ENCODE measurements at places on chromosomes 2 and 18. TPM values are rescaled to one million over a fixed set of nuclear protein-coding genes. Genes with fewer than 3 reads are reported as not detected.

DNA sequence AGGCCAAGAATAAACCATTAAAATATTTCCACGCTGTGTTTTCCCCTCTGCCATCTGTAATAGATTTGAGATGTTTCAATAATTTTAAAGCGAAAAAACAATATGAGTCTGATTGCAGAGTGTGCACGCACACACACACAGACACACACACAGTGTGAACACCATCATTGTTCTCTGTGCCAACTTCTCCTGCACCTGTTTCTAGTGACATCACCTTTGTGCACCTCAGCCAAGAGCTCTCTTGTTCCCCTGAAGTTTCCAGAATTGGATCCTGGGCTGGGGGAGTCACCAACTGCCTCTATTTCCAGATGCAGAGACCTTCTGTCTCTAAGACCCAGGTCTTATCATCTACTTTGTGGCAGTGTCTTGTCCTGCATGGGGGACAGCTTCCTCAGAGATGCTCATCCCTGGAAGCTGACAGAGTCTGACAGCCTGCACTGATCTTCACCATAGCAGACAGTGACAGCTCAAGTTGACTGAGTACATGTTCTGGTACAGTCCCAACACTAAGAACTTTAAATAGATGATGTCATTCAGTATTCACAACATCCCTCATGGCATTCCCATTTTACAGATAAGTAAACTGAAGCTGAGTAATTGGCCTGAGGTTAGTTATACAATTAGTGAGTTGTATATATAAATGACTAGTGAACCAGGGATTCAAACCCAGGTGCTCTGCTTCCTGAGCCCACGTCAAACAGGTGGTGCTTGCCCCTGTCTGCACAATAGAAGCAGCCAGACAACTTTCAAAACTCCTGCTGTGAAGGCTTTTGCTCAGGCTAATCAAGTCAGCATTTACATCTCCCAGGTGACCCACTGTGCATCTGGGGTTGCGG is 39.4 kb downstream of the ACOXL start:
- DNase-seq, result no peak
- H3K27me3 ChIP-seq, result no peaks in the 10 kb centered on the region
- no peak overlapping the region for H3K27ac ChIP-seq
- no peak overlapping the region for H3K4me3 ChIP-seq
- peaks cover 9% of the 10 kb centered on the region for H3K4me1 ChIP-seq
- H3K36me3 ChIP-seq, result no peaks in the 10 kb centered on the region

DNA sequence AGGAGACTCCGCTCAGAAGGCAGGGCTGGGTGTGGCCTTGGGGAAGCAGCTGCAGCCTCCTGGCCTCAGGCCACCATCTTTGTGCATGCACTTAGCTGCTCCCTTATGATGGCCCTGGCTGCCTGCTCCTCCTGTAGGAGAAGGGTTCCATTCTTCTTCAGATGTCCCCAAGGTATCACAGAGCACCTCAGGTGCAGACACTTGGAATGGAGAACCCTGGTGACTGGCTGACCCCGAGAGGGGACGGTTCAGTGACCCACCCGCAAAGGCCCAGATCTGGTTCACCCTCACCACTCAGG is 9.6 kb downstream of the GPAT2 start:
- H3K36me3 ChIP-seq, result no peaks in the 10 kb centered on the region
- no peak overlapping the region for H3K4me3 ChIP-seq
- no peak for DNase-seq
- peak overlapping the region; percentile 57 for H3K27ac ChIP-seq
- peaks cover 3% of the 10 kb centered on the region for H3K4me1 ChIP-seq

GRCh38 chr2:10757814-10758286 is 36.4 kb downstream of the ATP6V1C2 start:
- no peak overlapping the region for H3K4me3 ChIP-seq
- H3K4me1 ChIP-seq, result peaks cover under 1% of the 10 kb centered on the region
- no peak for DNase-seq
- no peaks in the 10 kb centered on the region for H3K27me3 ChIP-seq
- no peaks in the 10 kb centered on the region for H3K36me3 ChIP-seq

DNA sequence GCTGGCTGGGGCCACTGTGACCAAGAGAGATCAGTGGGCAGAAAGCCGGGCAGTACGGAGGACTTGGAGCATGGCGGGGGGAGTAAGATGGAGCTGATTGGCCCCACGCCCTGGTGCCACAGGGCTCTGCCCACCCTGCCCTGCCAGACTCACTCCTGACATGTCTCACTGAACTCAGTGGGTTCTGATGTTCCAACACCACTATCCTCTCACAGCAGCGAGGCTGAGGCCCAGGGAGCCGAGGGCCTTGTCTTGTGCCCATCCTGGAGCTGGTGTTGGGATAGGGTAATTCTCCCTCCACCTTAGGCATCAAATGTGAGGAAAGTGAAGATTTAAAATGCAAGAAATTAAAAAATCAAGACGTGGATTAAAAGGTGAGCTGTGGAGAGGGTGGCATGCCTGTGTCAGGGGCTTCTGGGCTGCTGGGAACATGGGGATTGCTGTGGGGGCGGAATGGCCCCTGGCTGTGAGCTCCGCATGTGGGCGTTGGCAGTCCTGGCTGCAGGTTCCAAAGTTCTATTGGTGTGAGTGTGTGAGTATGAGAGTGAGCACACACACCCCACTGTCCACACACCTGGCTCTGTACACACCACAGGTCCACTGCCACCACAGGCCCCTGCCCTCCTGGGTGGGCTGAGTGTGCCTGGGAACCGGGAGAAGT is 283.5 kb upstream of the HS6ST1 start:
- H3K4me1 ChIP-seq, result peaks cover 9% of the 10 kb centered on the region
- no peak overlapping the region for H3K4me3 ChIP-seq
- H3K27me3 ChIP-seq, result no peaks in the 10 kb centered on the region
- H3K36me3 ChIP-seq, result no peaks in the 10 kb centered on the region

GRCh38 chr2:72770879-72771461 is 54.9 kb downstream of the EXOC6B start:
- no peaks in the 10 kb centered on the region for H3K27me3 ChIP-seq
- H3K4me1 ChIP-seq, result no peaks in the 10 kb centered on the region
- DNase-seq, result peak; percentile 59

The RTN4 gene
- 204 TPM for total RNA-seq

Measured in neural crest cell (in vitro differentiated cells).